ENCODE measurements at places on chromosomes 6 and 20. TPM values are rescaled to one million over a fixed set of nuclear protein-coding genes. Genes with fewer than 3 reads are reported as not detected.

- no peak for DNase-seq
- H3K4me1 ChIP-seq, result peaks cover 5% of the 10 kb centered on the region
- no peak overlapping the region for H3K4me3 ChIP-seq
- no peaks in the 10 kb centered on the region for H3K27me3 ChIP-seq
- H3K27ac ChIP-seq, result no peak overlapping the region
These were observed 7.7 kb downstream of the PROCR start for GRCh38 chr20:35179292-35180212.

GRCh38 chr20:44137266-44137801 is 49.7 kb downstream of the JPH2 start:
- no peak overlapping the region for H3K4me3 ChIP-seq
- DNase-seq, result peak; percentile 25
- H3K36me3 ChIP-seq, result no peaks in the 10 kb centered on the region
- 0 out of 2 replicates have a peak overlapping the region, but pooled peaks have one; percentile 28 for H3K27ac ChIP-seq
- H3K27me3 ChIP-seq, result no peaks in the 10 kb centered on the region

Gene HCRTR2
- 0.19 TPM for total RNA-seq

GRCh38 chr6:169023161-169023874 is 230.3 kb downstream of the THBS2 start:
- H3K4me3 ChIP-seq, result no peak overlapping the region
- no peaks in the 10 kb centered on the region for H3K36me3 ChIP-seq
- H3K27ac ChIP-seq, result no peak overlapping the region
- no peaks in the 10 kb centered on the region for H3K4me1 ChIP-seq
- no peak for DNase-seq

Gene ZKSCAN4
- total RNA-seq, result 6.6 TPM

Gene CLPSL1
- total RNA-seq, result not detected

- no peak overlapping the region for H3K27ac ChIP-seq
- H3K4me1 ChIP-seq, result no peaks in the 10 kb centered on the region
- no peaks in the 10 kb centered on the region for H3K27me3 ChIP-seq
- DNase-seq, result no peak
These were observed 190.0 kb downstream of the UNC5CL start for GRCh38 chr6:40848868-40849514.

GRCh38 chr6:47009583-47009982 is 32.5 kb downstream of the ADGRF1 start:
- H3K4me1 ChIP-seq, result no peaks in the 10 kb centered on the region
- no peaks in the 10 kb centered on the region for H3K27me3 ChIP-seq
- DNase-seq, result no peak

GRCh38 chr6:8657522-8657921 is 222.2 kb upstream of the SLC35B3 start:
- H3K4me3 ChIP-seq, result no peak overlapping the region
- no peaks in the 10 kb centered on the region for H3K27me3 ChIP-seq
- H3K36me3 ChIP-seq, result no peaks in the 10 kb centered on the region
- H3K4me1 ChIP-seq, result no peaks in the 10 kb centered on the region
- no peak overlapping the region for H3K27ac ChIP-seq
- DNase-seq, result no peak

Gene FKBP1A
- total RNA-seq, result 243 TPM

DNA sequence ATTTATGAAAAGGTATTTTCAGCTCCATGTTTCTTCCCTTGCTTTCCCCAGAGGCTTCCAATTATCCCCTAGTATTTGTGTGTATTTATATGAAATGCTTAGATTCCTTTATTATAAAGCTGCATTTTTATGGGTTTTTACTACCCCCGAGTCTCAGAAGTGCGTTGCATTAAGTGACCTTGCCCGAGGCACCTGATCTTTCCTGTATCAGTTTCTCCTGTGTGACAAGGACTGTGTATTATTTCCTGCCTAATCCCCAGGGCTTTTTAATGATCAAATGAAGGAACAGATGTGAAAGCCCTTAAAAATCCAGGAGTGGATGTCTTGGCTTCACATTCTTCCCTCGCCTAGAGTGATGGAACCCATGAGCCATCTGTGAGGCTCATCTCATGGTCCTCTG is 118.8 kb downstream of the TULP4 start:
- H3K27ac ChIP-seq, result no peak overlapping the region
- H3K27me3 ChIP-seq, result no peaks in the 10 kb centered on the region
- H3K36me3 ChIP-seq, result 0 out of 2 replicates have a peak, but pooled peaks cover 2% of the 10 kb centered on the region
- H3K4me3 ChIP-seq, result no peak overlapping the region
- H3K4me1 ChIP-seq, result no peaks in the 10 kb centered on the region

GRCh38 chr6:16388488-16388887 is 150.1 kb downstream of the GMPR start:
- no peak overlapping the region for H3K27ac ChIP-seq
- H3K4me1 ChIP-seq, result no peaks in the 10 kb centered on the region
- H3K36me3 ChIP-seq, result no peaks in the 10 kb centered on the region
- H3K27me3 ChIP-seq, result no peaks in the 10 kb centered on the region

DNA sequence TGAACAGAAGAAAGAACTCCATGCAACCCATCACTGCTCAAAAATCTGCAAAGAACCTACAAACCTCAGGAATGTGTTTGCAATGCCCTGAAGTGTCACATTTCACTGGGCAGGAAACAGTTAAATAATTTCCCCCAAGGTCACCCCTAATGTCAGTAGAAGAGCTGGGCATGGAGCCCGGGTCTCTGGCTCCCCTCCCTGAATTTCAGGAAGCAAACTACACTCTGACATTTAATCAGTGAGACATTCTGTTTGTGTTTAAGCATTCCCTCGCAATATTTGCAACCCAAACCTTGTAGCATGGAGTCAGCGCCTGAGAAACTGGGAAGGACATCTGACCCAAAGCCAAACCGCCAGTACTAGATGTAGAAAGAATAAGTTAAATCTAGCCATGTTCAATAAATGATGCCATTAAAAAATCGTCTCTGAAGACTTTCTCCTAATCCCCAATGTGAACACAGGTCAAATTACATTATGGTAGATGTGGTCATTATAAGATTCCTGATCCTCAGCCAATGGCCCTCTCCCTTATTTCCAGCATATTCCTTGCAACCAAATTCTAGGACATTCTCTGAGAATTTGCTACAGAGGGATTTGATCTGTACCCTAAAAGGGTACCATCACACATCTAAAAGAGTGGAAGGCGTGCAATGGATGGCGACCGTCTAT is 91.2 kb upstream of the ADTRP start:
- H3K4me3 ChIP-seq, result no peak overlapping the region
- no peak overlapping the region for H3K27ac ChIP-seq
- H3K4me1 ChIP-seq, result no peaks in the 10 kb centered on the region
- no peak for DNase-seq
- no peaks in the 10 kb centered on the region for H3K36me3 ChIP-seq
- H3K27me3 ChIP-seq, result no peaks in the 10 kb centered on the region

DNA sequence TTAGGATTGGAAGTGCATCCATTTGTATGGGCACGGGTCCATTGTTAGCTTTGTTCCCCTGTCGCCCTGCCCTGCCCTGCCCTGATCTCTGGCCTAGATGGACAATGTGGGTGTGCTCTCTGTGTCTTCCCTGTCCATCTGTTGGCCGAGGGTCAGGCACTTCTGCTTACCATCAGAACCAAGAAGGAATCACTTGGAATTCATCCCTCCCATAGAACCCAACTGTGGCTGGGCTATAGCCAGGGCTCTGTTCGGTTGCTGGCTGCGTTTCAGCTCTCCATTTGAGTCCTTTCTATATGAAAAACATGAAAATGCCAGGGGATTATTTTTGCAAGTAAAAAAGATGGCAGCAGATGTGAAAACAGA is 26.6 kb upstream of the TULP4 start:
- H3K27me3 ChIP-seq, result no peaks in the 10 kb centered on the region
- H3K4me1 ChIP-seq, result peaks cover 18% of the 10 kb centered on the region
- H3K36me3 ChIP-seq, result no peaks in the 10 kb centered on the region
- H3K27ac ChIP-seq, result no peak overlapping the region

GRCh38 chr20:38117635-38118034 is 47.4 kb downstream of the TGM2 start:
- DNase-seq, result no peak
- no peak overlapping the region for H3K27ac ChIP-seq
- no peaks in the 10 kb centered on the region for H3K4me1 ChIP-seq
- H3K36me3 ChIP-seq, result no peaks in the 10 kb centered on the region
- no peak overlapping the region for H3K4me3 ChIP-seq

DNA sequence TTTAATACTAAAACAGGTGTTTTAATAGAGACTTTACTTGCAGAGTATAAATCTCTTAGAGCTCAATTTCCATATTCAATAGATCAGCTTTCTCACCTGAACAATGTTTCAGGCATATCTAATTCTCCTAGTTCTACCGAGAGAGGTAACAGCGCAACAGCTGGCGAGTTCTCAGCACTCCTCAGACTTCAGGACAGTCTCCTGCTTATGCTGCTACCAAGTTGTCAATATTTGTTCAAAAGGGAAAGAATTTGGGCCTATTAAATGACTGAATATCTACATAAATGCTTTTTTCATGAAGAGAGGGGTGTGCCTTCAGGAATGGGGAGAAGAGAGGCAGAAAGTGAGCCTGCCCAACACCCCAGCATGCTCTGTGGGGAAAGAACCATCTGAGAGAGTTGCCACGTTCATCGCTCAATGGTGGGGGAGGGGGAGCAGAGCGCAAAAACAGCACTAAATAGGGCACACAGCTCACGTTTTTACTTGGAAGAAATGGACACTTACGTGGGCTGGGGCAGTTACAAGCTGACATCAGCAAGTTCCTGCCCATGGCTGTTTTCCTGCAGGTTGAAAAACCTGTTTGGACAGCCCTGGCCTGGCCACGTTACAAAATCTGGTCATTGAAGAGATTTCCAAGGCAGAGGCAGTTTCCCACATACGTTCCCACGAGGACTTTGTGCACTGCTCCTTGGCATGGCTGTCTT is 38.0 kb downstream of the EZR start:
- no peak overlapping the region for H3K4me3 ChIP-seq
- H3K4me1 ChIP-seq, result 0 out of 2 replicates have a peak, but pooled peaks cover 2% of the 10 kb centered on the region
- H3K36me3 ChIP-seq, result peaks cover 80% of the 10 kb centered on the region
- H3K27ac ChIP-seq, result peak overlapping the region; percentile 46

Gene CGA
- total RNA-seq, result not detected

DNA sequence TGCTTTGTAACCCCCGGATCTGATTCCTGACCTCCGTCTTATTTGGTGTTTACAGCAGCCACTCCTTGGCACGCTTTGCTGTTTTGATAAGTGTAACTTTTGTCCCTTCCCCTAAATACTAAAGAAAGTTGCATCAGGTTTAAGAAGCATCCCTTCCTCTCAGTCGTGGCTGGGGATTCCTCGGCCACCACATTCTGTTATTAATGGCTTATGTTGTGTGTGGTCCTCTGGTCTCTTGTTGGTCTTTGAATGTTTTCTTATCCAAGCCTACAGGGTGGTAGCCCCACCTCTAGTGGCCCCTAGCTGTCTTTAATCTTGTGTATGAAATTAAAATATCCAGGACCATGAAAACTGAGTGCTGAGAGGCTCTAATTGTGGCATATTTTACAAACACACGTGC is 37.5 kb upstream of the FNDC1 start:
- no peaks in the 10 kb centered on the region for H3K4me1 ChIP-seq
- no peak overlapping the region for H3K27ac ChIP-seq
- no peak overlapping the region for H3K4me3 ChIP-seq
- H3K36me3 ChIP-seq, result no peaks in the 10 kb centered on the region

DNA sequence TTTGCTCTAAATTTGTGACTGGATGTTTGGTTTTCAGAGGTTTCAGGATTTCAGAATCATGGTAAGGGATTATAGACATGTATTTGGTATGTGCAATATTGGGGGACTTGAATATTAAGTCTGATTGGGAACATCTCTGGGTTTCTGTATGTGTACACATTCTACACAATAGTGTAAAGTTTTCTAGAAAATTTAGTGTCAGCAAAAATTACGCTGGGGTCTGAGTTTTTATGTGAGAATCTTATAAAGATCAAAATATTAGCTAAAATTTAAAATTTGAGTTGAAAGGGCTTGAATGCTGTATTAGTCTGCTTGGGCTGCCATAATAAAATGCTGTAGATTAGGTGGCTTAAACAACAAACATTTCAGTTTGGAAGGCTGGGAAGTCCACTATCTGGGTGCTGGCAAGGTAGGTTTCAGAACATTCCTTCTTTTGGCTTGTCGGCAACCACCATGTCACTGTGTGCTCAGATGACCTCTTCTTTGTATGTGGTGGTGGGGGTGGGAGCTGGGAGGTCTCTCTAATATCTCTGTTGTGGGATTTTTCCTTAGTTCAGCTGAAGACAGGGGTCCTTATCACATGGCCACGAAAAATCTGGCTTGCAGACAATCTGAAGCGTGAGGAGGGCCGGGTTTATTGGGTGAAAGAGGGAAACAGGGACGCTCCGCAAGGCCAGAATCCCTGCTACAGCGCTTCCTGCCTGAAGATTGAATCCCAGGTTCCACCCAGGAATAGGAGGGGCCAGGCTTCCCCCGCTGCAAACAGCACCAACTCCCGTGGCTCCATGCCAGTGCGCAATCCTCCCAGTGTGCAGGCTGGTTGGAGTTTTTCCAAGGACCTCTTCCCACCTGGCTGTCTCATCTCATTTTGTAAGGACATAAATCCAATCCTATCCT is 299.7 kb downstream of the PLCB1 start:
- H3K4me1 ChIP-seq, result no peaks in the 10 kb centered on the region
- DNase-seq, result no peak
- no peak overlapping the region for H3K27ac ChIP-seq
- H3K36me3 ChIP-seq, result no peaks in the 10 kb centered on the region
- H3K27me3 ChIP-seq, result no peaks in the 10 kb centered on the region

DNA sequence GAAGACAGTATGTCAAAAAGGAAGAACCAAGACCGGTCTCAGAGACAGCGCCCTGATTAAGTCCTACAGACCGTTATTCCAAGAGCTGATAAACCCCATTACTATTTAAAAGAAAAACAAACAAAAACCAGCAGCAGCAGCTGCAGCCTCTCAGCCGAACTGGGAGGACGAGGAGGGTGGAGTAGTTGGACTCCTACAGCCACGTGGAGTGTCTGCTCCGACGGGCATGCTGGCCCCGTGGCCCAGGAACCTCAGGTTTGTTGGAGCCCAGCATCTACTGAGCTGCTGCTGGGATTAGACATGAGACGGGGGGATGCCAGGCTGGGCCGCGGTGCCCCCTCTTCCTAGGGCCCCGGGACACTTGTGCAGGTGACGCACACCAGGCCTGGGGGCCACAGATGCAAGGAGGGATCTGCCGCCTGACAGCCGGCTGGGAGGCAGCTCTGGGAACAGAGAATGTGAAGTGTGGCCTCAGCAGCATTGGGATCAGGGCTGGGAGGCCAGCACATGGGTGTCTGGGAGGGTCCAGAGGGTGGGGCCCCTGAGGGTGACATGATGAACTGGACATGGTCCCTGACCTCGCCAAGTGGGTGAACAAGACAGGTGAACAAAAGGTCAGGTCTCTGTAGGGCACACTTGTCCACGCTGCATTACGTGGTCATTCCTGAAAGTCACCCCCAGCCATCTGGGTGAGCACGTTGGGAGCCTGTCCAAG is 2.9 kb upstream of the ZBTB46 start:
- peaks cover 24% of the 10 kb centered on the region for H3K27me3 ChIP-seq
- peaks cover 34% of the 10 kb centered on the region for H3K4me1 ChIP-seq
- no peak for DNase-seq
- no peaks in the 10 kb centered on the region for H3K36me3 ChIP-seq
- no peak overlapping the region for H3K4me3 ChIP-seq
- no peak overlapping the region for H3K27ac ChIP-seq

Gene BHLHE23
- total RNA-seq, result 0.38 TPM

Measured in H1 (cell line).